ENCODE measurements at places on chromosomes 4 and X. TPM values are rescaled to one million over a fixed set of nuclear protein-coding genes. Genes with fewer than 3 reads are reported as not detected.

SPOCK3 gene
- total RNA-seq: not detected

TCEAL2 gene
- 0.32 TPM for total RNA-seq

S100P gene
- total RNA-seq: 16.1 TPM

GAGE2A gene
- total RNA-seq: not detected

IGFBP7 gene
- 558 TPM for total RNA-seq

SMPX gene
- total RNA-seq: not detected

F8A3 gene
- 19.4 TPM for total RNA-seq
